ENCODE measurements at places on chromosomes 2 and 18. TPM values are rescaled to one million over a fixed set of nuclear protein-coding genes. Genes with fewer than 3 reads are reported as not detected.

The ANKRD29 gene
- 17.4 TPM for total RNA-seq

The REG1B gene
- not detected for total RNA-seq

The TBR1 gene
- total RNA-seq: not detected

The SCN7A gene
- total RNA-seq: 5.0 TPM

The TSHZ1 gene
- total RNA-seq: 13.1 TPM

The LHCGR gene
- not detected for total RNA-seq

The MOGAT1 gene
- total RNA-seq: not detected

The TEX51 gene
- total RNA-seq: not detected

The SULT1C2 gene
- 21.5 TPM for total RNA-seq

The C1QL2 gene
- total RNA-seq: 4.9 TPM

The RASGRP3 gene
- 8.6 TPM for total RNA-seq

GRCh38 chr18:61612517-61612916 lies 279.3 kb downstream of the CDH20 start:
- no peak for DNase-seq

DNA sequence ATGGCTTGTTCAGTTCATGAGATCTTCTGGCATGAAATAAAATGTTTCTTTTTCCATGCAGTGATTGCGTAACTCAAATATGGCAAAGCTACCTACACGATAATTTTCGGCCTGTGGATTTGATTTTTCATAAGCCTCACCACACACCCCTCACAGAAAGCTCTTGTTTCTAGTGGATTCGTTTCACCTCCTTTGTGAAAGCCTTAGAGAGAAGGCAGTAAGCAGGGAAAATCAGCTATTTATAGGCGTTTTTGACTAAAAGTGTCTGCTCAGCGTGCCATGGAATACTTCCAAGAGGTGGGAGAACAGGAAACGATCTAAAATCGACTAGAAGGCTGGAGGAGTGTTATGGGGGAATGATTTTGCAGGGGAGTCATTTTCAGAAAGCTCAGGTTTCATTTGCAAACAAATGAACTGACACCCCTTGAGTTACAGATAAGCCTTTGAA lies 417.9 kb downstream of the TGIF1 start:
- no peak for DNase-seq

GRCh38 chr2:203908066-203908796 lies 28.3 kb upstream of the ICOS start:
- DNase-seq: no peak

- no peak for DNase-seq
These were observed 38.8 kb downstream of the NRP2 start for GRCh38 chr2:205721057-205721449.

- no peak for DNase-seq
These were observed 2.9 kb upstream of the SLC4A3 start for GRCh38 chr2:219624565-219624964.

GRCh38 chr2:36530178-36530982 lies 67.6 kb downstream of the FEZ2 start:
- DNase-seq: no peak

- DNase-seq: no peak
These were observed 5.4 kb downstream of the MPPE1 start for GRCh38 chr18:11902522-11903292.

DNA sequence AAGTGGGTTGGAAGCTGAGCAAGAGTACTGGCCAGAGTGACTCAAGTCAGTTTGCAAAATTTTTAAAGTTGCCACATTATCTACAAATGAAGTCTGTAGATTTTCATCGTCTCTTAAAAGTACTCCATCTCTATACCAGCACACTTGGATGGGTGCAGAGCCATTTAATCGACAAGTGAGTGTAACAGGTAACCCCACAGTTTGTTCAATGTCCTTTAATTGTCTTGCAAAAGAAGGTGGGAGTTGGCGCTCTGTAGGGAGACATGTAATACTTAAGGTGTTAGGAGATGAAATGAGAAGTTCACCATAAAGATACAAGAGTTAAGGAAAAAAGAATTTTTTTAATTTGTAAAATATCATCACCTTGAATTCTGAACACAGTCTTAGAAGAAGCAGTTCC lies 84.9 kb downstream of the TTN start:
- DNase-seq: no peak

- no peak for DNase-seq
These were observed 295.0 kb upstream of the HDAC4 start for GRCh38 chr2:239695728-239696240.

DNA sequence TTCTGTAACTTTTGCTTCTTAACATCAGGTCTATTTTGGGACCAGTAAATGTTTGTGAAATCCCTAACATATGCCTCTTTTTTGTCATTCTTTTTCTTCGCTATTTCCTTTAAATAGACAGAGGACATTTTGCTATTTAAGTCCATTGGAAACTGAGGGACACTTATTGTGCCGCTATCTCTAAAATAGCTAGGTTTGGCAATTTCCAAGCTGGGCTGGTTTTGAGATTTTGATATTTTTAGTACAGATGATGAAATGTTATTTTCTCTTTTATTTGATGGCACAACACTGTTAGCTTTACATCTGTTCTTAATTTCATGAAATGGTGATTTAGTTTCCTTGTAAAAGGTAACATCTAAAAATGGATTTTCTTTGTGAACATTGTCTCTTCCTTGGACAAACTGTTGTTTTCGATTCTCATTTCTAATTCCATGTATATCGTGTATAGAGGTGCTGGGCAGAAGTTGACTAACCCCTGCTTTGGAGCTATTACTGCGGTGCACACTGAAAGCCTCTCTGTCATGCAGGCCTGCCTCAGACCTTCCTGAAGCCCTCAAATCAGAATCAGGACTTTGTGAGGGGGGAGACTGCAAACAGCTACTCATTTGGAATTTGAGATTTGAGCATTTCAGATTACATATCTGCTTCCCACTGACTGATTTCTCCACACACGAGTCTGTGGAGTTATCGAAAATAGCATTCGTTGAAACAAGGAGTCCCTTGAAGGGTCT lies 594 bp downstream of the RAD51AP2 start:
- DNase-seq: no peak

GRCh38 chr18:21897811-21898210 lies 157.2 kb downstream of the MIB1 start:
- peak; percentile 81 for DNase-seq

DNA sequence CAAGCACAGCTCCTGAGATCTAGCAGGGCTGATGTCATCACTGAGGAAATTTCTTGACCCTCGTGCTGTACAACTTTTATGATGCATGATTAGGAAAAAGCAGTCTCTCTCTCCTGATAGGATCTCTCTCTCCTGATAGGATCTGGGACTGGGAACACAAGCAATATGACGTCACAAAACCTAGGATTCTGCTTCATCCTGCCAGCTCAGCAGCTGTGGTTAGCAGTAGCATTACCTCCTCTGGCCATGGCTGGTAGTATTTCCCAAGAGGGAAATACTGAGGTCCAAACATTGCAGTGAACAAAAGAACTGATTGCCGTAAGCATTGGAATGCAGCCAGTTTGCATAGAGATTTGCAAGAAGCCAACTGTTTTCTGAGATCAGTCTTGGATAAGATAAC lies 521.2 kb upstream of the POU3F3 start:
- peak; percentile 77 for DNase-seq

GRCh38 chr2:20443276-20443920 lies 3.5 kb upstream of the RHOB start:
- peak; percentile 65 for DNase-seq

GRCh38 chr2:190977505-190977904 lies 36.5 kb downstream of the STAT1 start:
- no peak for DNase-seq

DNA sequence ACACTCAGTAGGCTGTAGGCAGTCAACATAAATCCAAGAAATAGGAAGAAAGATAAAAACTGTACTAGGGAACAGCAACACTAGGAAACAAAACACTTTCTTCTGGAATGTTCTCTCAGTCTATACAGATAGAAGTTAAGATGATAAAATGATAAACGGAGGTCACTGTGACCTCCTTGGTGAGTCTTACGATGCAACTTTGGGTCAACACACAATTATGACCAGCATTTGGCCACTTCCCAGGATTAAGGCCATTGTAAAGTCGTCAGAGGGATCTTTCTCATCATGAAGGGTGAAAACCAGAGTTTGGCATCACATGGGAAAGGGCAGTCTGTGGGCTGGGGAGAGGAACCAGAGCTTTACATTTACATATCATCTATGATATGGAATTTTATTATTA lies 33.4 kb downstream of the LAMA3 start:
- no peak for DNase-seq

GRCh38 chr2:136254681-136255080 lies 136.7 kb upstream of the CXCR4 start:
- no peak for DNase-seq

GRCh38 chr18:5297597-5297996 lies 2.1 kb upstream of the ZBTB14 start:
- no peak for DNase-seq

GRCh38 chr18:61797696-61798590 lies 94.9 kb downstream of the RNF152 start:
- no peak for DNase-seq

DNA sequence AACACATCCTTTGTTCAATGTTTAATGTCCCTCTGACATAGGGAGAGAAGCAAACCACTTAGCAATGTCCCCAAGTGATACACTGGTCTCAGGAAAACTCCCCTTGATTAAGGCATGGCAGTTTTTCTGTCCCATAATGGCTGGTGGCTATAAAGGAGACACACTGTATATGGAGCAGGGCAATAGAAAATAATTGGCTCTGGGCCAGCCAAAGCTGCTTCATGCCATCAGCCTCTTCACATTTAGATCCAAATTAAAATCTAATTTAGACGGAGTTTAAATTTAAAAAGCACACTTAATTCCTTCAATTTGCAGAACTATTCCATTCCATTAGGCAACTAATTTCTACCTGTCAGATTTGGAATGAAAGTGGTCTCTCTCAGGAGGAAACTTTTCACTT lies 638.1 kb downstream of the DSC3 start:
- DNase-seq: no peak

DNA sequence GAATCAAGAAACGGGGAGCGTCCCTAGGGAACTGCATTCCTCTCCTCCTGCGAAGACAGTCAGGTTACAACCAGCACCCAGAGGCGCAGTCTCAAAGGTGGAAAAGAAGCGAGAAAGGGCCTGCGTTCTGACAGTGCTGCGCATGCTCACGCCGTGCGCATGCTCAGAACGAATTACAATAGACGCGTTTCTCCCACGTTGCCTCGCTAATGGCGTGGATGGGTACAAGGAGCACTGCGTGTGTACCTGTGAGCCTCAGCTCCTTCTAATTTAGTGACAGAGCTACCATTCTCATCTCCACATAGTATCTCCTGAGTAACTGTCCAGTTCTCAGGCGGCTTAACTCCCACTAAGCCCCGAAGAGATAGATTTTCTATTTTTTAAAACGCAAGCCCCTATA lies 448.8 kb downstream of the TXNL1 start:
- no peak for DNase-seq

DNA sequence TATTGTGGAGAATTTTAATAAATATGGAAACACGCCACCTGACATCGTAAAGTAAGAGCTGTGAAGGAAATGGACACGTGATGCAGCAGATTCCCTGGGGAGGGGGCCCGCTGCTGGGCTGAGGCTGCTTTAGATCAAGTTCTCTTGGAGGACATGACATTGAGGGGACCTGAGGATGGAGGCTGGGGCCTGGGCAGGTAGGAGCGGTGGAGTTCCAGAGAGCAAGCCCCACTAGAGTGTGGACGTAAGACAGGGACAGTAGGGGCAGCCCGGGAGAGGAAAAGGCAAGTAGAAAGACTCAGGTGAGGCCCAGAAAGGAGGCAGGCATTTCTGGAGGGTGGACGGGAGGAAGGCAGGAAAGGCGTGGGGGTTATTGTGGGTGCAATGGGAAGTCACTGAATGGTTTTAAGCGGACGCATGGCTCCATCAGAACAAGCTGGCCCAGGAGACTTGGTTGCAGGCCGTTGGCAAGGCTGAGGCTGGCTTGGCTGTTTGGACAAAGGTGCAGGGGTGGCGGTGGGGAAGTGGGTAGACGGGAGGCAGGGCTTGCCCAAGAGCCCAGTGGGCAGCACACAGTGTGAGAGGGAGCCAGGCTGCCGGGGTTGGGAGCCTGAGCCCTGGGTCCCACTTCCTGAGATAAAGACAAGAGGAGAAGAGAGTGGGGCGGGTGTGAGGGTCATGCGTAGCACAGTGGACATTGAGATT lies 15.7 kb downstream of the SIGLEC15 start:
- no peak for DNase-seq

DNA sequence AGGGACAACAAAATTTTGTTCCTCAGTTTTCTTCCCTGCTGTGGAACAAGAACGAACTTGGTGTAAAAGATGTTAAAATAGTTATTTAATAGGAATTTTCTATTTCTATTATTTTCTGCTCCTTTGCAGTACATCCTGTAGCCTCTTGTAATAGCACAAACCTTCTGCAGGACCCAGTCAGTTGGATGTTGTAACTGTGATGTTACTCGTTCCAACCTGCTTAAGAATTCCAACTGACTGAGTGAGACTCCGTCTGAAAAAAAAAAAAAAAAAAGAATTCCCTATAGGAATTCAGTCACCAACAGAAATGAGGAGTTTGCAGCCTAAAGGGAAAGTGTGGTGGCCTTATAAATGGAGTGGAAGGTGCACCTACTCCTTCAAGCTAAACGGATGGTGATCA lies 46.4 kb upstream of the CDH20 start:
- DNase-seq: no peak

DNA sequence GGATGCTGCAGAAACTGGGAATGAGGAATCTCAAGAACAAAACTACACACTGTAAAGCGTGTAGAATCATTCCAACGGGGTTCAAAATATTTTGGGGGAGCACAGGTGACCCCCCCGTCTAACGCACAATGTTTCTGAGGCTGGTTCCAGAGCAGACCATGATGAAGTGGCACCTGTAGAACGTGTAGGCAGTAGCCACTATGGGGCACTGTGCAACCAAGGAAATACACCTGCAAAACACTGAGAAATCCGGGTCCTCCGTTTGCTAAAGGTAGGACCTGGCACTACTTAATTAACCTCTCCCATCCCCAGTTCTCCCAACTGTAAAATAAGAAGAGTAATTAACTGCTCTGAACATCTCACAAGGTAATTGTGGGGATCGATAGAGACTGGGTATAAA lies 22.6 kb downstream of the ST6GAL2 start:
- DNase-seq: peak; percentile 16

- DNase-seq: no peak
These were observed 101.9 kb downstream of the MREG start for GRCh38 chr2:215911301-215912085.

GRCh38 chr2:134988994-134989605 lies 58.1 kb downstream of the MAP3K19 start:
- peak; percentile 39 for DNase-seq

Data from hepatocyte (in vitro differentiated cells).